ENCODE measurements at places on chromosomes 5 and 9.
A peak's percentile ranks its signal among the peaks of the same experiment; 100 is the strongest.

DNA sequence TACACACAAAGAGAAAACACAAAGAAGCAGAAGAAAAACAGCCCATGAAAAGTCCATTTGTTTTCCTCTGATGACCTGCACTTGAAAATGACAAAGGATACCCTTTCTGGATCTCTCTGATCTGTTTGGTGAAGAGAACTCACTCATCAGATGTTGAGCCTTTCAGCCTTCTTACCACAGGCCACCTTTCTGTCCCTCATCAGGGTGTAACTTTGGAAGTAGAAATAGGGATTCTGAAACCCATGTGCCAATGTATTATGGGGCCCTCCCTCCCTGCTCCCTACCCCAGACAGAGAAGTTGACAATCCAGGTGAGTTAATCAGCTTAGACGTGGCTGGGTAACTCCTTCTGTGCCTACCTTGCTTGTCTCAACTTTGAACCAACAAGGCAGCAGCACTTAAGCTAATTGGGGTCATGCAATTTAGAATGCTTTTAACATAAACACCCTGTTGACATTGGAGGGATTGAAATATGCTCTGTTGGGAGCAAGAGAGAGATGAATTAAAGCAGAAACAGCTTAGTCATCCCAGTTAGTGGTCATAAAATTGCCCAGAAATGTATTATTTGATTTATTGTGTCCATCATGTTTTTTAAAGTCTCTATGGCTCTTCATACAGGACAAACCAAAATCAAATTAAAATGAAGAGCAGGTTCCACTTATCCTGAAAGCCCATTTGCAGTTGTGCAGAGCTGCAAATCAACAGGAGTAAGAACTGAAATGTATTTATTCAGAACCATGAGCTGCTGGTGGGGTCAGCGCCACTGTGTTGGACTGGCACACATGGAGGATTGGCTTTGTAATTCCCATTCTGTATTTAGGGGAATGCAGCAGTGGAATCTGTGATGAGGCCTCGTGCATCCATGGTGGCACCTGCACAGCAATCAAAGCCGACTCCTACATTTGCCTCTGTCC is 132.0 kb downstream of the LIFR start:
- no peak for DNase-seq

GRCh38 chr9:18390393-18390792 is 83.6 kb upstream of the ADAMTSL1 start:
- DNase-seq, result no peak

DNA sequence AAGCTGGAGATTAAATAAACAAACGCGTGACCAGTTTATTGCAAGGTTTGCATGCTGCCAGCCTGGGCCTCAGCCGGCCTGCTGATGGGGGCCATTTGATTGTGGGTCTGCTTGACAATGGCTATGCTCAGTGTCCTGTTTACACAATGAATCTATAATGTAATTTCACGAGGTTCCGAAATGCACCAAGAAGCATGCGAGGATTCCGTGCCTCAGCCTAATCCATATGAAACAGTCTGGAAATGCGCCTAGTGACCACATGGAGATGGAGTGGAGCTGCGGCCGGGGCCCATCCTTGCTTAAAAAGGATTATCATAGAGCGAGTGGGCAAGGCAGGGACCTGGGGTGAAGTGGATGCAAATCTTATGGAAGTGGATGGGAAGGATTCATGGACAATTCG is 382.4 kb downstream of the CDK5RAP2 start:
- no peak for DNase-seq

DNA sequence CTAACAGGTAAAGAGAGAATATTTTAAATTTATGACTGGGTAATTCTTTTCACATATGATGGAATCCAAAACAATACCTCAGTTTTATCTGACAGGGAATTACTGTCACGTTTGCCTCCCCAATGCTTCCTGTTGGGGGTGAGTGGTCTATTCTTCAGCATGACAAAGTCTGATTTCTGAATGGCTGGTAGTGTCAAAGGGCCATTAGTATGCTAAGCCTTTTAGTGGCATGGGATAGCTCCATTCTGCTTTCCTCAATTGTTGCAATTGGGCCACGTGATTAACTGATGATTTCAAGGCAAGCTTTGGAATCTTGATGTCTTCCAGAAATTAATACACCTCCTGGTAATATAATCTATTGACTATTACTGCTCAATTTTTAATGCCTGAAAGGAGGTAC is 14.7 kb upstream of the NDUFS4 start:
- no peak for DNase-seq

- DNase-seq, result peak; percentile 87
Measured at GRCh38 chr5:180071531-180072255, at the start of gene RNF130. RNF130 (minus strand) TSS chr5:180071759; CDS start chr5:180071702, 57 bp downstream.

- no peak for DNase-seq
Measured at GRCh38 chr5:121596882-121597281, 254.8 kb upstream of the FTMT start.

- DNase-seq, result no peak
Measured at GRCh38 chr5:179271821-179272325, 73.4 kb downstream of the ADAMTS2 start.

DNA sequence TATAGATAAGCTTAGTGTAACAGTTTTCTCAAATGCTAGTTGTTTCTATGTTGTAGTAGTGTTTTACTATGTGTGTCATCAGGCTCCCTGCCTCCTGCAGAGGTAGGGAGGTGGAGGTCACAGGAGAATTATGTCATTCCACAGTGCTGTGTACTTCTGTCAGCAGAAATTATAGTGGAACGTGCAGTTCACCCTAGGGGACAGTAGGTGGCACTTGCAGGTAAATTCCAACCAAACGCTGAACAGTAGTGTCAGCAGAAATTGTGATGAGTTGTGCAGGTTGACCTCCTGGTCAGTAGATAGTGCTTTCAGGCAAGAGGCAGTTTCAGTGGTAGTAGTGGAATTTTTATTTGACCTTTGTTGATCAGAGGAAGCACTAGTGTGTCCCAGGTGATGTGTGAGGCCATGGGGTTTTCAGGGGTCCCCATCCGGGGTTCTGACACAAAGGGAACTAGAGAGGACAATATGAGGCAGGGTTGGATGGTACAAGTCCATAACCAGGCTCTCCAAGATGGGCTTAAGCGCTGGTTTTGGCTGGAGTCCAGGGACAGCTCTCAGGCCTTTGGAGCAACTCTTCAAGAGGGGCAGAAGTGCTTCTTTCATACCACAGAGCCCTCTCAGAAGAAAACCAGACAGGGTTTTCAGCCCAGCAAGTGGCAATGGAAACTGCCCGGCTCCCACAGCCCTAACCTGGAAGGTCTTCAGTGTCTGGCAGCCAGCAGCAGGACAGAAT is 402.9 kb downstream of the CYLC2 start:
- DNase-seq, result peak; percentile 18

DNA sequence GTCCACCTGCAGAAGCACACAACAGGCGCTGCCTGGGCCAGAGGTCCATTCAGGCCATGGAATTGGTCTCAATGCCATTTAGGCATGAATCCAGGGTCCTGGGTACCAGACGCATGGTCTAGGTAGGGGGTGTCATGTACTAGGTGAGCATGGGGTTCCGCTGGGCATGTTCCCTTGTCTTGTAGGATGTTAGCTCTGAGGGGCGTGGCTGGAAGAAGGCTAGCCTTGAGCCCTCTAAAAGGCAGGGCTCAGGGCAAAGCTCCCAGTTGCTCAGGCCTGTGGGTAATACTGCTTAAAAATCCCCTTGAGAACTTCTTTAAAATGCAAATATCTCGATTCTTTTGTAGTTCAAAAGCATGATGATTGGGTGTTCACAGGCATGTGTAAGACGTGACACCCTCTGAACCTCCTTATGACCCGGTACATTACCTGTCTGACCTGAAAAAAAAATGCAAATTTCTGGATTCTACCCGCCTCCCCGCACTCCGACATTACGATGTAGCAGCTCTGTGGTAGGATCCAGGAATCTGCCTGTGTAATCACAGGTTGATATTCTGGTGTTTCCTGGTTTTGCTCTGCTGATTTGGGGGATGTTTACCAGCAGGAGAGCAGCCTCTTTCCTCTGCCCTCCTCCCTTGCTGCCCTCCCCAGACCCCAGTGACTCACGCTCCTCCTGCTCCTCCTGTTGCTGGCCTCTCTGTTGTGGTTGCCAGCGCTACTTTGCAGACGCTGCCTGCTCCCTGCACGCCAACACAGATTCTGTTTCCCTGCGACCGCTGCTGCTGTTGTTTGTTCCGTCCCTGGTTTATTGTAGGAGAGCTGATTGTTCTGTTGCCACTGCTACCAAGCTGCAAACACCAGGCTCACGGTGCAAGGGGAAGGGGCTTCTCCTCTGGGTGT is 5.7 kb downstream of the TMC1 start:
- DNase-seq, result peak; percentile 83

DNA sequence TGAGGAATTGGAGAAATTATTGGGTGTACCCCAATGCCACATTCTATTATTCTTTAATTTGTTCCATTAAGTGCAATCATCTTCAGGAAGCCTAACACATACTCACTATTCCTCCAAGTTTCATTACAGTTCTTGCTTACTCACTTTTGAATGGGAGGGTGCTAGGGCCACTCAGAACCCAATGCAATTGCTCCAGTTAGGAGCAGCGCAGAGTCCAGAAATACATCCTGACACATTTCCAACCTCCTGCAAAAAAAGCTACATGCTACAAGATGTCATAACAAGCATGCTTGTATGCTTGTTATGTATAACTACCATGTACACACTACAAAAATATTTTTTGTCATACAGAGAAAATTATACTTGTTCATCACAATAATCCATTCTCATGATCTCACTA is 27.8 kb downstream of the NFIB start:
- DNase-seq, result no peak

DNA sequence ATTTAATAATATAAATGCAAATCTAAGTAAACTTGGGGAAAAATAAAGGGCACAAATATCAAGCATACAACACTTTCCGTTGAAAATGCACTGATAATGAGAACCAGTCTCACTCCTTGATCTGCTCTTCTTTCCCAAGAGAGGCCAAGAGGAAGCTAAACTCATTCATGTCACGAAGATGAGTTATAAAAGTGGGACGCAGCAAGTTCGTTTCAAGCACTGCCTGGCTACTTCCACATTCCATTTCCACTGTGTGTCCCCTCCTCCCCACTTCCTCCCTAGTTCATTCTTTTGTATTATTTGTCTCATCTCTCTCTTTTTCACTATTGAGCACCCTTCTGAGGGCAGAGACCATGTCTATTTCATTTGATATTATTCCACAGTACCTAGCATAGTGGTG is 158.1 kb downstream of the SLC24A2 start:
- DNase-seq, result no peak

GRCh38 chr5:179198825-179199224 is 138.7 kb downstream of the ZNF354C start:
- DNase-seq, result no peak

DNA sequence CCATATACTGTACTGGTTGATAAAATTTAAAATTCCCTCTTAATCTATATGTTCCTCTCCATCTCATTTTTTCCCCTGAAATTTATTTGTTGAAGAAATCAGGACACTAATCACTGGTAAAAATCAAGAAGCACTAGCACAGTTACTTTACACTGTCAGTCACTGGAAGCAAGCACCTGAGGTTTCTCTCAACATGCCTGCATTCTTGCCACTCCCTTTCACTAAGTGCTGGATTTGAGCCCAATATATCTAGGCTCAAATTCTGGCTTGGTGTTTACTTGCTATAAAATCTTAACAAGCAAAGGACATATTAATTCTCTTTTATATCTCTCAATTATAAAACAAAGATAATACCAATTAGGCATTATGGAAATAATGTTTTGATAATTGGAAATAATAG is 58.6 kb downstream of the DIAPH1 start:
- DNase-seq, result no peak

DNA sequence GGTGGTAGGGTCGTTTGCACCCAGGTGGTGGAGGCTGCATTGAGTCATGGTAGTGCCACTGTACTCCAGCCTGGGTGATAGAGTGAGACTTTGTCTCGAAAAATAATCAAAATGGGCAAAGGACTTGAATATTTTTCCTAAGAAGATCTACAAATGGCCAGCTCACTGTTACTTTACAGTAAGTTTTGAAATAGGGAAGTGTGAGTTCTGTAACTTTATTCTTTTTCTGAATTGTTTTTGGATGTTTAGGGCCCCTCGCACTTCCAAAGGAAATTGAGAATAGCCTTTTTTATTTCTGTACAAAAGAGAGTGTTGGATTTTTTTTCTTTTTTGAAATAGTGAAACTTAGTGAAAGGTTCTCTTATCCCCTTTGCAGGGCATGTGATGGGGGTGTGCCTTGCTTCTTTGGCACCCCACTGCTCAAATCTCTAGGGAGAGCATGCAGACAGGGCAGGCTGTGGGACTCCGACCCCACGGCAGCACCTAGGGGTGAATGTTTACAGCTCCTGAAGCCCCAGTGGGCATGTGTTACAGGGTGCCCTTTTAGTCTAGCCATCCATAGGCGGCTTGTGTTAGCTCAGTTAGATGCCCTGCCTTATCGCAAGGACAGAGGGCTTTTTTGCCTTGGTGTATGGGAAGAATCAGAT is 33.3 kb downstream of the GPBP1 start:
- no peak for DNase-seq

DNA sequence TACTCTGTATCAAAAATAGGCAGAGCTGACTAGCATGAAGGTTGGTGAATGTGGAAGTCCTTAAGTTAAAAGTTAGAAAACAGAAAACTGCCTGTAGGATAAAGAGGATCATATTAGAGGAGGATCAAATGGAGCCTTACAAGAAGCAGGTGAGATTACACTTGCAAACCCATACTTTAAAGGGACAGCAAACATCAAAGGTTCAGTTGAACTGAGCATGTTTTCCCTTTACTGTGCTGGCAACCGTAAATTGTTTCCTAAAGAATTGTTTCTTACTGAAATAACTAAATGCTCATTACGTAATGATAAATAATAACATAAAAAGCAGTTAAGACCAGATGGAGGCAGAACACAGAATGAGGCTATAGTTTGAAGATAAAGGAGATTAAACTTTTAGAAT is 465.3 kb upstream of the FTMT start:
- DNase-seq, result no peak

DNA sequence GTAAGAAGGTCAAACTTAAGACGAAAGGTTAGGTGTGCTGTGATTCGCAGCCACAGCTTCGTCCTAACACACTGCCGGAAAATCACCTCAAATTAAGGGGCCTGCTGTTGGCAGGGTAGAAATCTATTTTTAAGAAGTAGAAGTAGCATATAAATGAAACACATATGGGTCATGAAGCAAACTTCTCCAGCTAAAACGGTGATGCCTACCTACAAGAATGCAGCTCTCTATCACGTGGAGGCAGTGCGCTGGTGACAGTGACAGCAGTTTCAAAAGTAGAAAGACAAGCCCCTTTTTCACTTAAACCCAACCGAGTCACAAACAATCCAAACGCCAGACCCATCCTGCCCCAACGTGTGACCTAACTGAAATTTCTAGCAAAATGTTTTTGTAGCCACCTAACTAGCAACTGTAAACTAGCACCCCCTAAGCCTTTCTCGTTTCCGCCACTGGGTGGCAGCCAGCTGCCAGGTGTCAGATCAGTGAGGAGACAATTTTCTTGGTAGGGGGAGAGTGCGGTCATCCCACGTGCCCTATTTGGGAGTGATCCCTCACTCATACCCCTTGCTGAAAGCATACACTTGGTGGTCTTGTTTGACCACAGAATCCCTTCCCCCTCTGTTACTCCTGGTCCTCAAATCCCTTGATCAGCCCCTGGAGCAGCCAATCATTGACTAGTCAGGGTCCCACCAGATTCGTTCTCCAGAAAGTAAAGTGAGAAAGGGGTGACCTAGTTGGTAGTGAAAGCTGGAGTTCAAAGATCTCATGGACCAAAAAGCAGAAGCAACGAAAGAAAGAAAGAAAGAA is 71.8 kb upstream of the MAMDC2 start:
- DNase-seq, result peak; percentile 51

GRCh38 chr9:105859428-105860091 is 165.2 kb downstream of the TMEM38B start:
- no peak for DNase-seq
